ENCODE measurements at places on chromosomes 3 and 15.

GRCh38 chr3:148255981-148256969 is 441.4 kb upstream of the AGTR1 start:
- no peak for DNase-seq

GRCh38 chr3:114639171-114639570 is 345.3 kb downstream of the TIGIT start:
- DNase-seq = no peak

- no peak for DNase-seq
These were observed 239.3 kb upstream of the C2CD4B start for GRCh38 chr15:62404194-62404985.

DNA sequence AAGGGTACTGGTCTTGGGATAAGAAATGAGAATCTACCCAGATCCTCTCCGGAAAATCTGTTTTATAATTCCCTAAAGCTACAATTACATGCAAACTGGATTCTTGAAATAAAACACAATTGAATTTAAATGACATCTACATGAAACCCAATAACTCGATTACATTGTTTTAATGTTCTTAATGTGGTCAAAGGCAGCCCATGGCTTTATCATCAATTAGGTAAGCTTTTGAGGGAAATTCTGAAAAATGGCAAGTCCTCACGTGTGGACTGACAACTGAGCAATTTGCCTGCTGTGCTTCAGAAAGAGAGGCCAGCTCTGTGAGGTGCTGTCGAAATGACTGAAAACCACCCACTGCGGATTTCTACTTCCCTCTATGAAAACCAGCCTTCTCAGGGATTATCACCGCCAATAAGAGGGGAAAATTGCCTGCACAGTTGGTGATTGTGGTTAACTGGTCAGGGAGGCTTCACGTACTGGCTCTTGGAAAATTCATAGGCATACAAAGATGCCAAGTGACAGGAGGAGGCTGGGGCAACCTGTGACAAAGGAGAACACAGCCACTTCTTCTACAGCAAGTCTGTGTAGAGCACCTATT is 200.8 kb upstream of the SLCO3A1 start:
- DNase-seq = no peak

DNA sequence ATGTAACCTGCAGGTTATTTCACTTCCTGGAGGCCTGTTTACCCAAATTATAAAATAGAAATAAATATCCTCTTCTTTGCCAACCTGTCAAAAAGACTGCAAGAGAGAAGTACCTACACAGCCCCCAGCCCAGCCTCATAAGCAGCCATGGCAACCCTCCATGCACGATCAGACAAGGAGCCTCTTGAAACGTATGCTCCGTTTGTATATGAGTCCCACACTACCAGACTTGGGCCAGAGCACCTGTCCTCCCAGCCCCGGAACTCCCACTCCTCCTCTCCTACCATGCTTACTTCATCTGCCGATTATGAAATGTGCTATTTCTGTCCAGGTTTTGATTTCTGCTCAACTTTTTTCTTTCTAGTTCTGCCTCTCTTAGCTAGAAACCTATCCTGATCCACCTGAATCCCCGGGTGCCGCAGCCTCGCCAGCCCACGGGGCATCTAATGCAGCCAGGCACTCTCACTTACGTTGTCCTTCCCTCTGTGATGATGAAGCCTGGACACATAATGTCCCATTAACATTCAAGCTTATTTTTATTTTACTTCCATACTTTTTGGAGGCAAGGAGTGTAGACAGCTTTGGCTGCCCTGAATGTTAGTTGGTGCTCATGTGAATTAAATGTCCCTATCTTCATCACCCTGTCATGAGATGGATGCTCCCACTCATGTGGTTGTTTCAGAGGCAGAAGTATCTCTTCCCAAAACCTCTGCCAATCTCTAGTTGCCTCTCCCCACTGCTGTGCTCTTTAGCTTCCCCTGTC is 73.8 kb downstream of the MB21D2 start:
- DNase-seq = no peak

DNA sequence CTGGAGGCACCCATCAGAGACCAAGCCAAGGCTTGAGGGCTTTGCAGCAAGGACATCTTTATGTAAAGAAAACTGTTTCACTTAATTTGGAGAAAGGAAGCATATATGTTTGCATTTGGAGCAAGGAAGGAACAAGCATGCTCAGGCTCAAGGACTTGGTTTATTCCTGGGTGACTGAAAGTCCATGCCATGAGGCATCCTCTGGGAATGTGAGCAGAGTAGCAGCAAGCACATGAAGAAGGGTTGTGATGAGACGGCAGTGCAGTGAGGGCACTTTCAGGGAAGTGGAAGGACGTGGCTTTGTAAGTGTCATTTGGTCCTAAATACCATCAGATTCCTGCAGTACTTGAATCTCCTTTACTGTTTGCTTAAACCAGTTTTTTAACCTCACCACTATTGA is 26.8 kb downstream of the POLG start:
- DNase-seq = no peak
